ENCODE measurements at places on chromosomes 2 and 18.

GRCh38 chr18:50199921-50200320 is 5.0 kb upstream of the MYO5B start:
- DNase-seq = no peak

GRCh38 chr2:57044931-57045635 is 861.3 kb downstream of the CCDC85A start:
- DNase-seq = no peak

DNA sequence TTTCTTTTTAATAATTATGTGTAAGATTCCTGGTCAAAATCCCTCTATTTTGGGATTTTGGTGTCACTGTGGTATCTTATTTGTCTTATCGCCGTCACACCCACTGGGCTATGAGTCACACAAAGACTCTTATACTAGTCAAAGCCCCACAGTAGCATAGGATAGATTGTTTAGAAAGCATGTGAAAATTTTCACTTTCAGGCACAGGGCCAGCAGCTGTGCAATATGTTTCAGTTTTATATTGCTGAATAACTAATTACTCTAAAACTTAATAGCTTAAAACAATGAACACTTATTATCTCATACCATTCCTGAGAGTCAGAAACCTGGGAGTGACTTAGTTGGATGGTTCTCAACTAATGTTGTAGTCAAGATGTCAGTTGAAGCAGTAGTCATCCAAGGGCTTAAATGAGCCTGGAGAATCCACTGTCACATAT is 24.0 kb downstream of the CFAP210 start:
- DNase-seq = no peak

DNA sequence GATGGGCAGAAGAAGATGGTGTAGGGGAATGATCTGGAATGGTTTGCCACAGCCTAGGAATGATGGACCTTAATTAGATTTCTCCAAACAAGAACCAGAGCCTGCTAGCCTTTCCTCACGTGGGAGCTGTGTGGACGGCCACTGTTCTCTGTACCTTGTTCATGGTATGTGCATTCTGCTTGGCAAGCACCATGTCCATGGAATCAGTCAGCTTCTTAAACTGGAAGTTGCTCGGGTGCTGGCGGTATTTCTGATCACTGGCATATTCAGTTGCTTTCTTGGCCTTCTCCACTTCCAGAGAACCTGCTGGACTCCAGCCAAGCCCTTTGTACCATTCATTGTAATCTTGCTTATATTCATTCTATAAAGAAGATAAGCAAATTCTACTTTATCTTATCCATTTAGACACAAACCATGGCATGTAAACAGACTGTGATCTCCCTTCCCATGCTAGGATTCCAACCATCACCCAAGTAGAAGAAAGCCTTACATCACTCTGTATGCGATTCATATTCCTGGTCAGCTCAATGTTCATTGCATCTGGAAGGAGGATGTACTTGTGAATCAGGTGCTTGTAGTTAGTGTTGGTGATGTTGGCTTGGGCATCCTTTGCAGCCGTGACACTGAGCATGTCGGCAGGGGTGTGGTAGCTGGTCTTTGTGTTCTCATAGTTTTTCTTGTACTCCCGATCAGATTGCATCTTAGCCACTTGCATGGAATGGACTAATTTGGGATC is 78.4 kb downstream of the NEB start:
- DNase-seq = no peak

DNA sequence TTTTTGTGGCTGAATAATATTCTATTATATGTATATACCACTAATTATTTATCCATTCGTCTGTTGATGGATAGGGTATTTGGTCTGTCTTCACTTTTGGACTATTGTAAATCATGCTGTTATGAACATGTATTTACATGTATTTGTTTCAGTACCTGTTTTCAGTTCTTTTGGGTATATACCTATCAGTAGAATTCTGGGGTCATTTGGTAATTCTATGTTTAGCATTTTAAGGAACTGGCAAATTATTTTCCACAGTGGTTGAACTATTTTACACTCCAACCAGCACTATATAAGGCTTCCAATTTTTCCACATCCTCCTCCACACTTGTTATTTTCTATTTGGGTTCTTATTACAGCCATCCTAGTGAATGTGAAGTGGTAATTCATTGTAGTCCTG is 12.4 kb upstream of the TANK start:
- DNase-seq = no peak

DNA sequence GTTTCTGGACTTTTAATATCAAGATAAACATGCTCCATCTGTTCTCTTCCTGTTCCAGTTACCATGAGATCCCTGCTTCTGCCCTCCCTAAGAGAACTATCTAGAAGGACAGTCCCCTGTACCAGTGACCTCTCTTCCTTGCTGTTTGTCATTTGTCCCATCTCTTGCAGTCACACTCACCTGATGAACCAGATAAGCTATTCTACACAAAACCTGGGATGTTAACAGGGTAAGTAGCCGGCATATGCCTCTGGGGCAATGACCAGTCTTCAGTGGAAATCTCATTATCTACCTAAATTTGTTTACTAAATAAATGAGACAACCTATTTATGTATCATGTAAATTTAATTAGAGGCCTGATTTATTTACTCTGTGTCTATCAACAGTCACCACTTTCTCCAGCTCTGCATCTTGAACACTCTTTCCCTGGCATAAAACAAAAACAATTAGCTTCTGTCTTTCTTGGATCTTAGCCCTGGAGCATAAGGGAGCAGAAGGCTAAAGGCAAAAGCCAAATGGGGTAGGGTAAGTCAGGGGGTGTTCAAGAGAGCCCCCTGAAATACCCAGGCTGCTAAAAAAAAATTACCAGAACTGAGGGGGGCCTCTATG is 337.7 kb downstream of the ALK start:
- no peak for DNase-seq

DNA sequence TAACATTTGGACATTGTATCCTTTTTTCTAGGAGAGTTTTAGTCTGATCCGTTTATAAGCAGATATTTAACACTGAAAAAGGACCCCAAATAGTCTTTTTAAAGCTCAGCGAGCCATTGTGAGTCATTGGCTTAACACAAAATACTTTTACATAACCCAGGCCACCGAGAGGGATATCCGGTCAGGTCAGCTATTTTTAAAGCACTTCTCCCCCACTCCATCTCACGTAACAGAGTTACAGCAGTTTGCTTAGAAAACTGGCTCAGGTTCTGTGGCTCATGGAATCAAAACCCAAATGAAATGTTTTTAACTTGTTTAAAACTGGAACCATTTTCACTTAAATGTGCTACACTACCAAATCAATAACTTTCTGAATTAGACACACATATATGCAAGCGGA is 23.9 kb downstream of the COL4A3 start:
- DNase-seq = no peak

DNA sequence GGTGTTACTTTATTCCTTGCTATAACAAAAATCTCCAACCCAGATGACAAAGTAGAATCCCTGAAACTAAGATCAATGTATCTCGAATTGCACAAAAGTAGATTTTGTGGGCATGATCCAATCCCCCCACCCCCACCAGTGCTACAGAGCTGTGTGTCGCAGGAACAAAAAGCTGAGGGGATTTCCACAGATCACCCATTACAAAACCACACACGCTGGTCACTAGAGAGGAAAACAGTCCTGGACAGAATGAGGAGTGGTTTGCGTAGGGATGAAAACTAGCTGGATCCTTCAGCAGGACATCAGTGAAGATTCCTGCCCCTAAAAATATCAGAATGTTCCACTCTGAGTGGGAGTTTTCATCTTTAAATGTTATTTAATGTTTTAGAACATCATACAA is 165.3 kb upstream of the STK17B start:
- DNase-seq = no peak

DNA sequence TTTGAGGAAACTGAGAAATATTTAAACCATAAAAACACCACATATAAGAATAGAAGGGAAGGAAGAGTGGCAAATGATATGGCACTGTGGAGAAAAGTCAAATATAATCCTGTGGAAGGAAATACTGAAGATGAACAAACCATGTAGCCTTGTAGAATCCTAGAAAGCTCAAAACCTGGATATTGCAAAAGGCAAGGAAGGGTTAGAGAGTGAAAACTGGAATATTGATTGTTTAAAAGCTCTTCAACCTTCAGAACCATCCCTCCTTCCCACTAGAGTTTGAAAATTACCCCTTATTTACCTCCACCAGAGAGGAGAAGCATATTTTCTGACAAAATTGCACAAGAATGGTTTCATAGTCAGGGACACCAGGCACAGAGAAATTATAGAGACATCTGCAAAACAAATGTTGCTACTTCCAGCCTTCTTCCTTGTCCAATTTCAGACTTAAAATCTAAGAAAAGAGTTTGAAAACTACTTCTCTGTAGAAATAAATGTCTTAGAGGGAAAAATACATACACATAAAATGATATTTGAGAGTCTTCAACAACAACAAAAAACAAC is 48.0 kb downstream of the ANTXR1 start:
- DNase-seq = no peak

- no peak for DNase-seq
These were observed 438.1 kb upstream of the ST6GAL2 start for GRCh38 chr2:107323946-107324565.

- no peak for DNase-seq
These were observed 265.7 kb upstream of the ZC3H15 start for GRCh38 chr2:186220409-186220808.

GRCh38 chr2:75133621-75134570 is 65.4 kb downstream of the TACR1 start:
- DNase-seq = no peak

GRCh38 chr2:126707191-126707590 is 51.2 kb downstream of the GYPC start:
- DNase-seq = no peak

- no peak for DNase-seq
These were observed 148.1 kb downstream of the EML6 start for GRCh38 chr2:54871457-54872107.

- DNase-seq = no peak
These were observed 80.6 kb downstream of the EML6 start for GRCh38 chr2:54803783-54804751.

- no peak for DNase-seq
These were observed 250.9 kb downstream of the LRRTM4 start for GRCh38 chr2:77271262-77271661.

- DNase-seq = no peak
These were observed 9.8 kb downstream of the SLC4A3 start for GRCh38 chr2:219636941-219637841.

DNA sequence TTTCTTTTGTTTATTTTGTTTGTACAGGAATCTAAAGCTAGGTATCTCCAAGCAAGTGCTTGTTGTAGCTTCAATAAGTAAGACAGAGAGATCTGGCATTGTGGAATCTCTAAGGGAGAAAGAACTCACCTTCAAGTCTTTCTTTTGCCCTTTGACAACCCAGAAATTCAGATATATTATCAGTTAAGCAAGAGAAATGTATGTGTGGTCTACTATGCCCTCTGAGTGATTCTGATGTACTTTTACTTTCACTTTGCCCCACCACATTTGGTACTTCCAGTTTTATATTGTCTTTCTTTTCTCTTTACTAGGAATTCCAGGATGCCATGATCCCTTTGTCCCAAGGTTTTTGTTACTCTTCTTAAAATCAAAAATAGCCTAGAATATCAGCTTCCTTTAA is 259.6 kb upstream of the PIK3C3 start:
- DNase-seq = no peak

DNA sequence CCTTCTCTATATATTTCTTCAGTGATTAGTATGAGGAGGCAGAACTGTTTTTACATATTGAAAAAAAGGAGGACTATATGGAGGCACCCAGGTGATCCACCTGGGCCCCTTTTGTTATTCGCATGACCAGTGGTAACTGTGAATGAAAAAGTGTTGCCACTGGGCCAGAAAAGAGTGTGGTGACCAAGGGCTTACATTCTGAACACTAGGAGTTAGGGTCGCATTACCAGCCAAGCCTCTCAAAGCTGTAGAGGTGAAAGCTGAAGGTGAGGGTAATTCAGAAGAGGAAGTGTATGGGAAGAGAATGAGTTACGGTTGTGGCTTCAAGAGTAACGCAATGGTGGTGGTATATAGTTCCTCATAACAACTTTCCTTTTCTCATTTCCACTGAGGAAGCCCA is 487.6 kb downstream of the TMEM182 start:
- no peak for DNase-seq

GRCh38 chr2:58204195-58204959 is 36.7 kb downstream of the FANCL start:
- DNase-seq = no peak

DNA sequence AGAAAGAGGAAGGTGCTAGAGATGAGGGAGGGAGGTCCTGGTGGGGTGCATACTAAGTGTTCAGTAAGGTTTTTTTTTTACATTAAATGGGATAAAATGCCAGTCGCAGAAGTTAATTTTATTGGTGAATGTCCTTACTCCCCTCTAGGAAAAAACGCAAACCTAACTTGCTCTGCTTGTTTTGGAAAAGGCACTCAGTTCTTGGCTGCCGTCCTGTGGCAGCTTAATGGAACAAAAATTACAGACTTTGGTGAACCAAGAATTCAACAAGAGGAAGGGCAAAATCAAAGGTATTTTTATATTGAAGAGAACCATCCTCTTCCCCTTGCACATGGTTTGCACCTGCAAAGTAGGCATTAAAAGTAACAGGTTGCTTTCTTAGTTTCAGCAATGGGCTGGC is 12.7 kb upstream of the IL18R1 start:
- DNase-seq = no peak

- no peak for DNase-seq
These were observed 103.8 kb downstream of the RAPGEF4 start for GRCh38 chr2:172839446-172839845.

- no peak for DNase-seq
These were observed 136.0 kb downstream of the ANKRD44 start for GRCh38 chr2:197174539-197175094.

GRCh38 chr2:8566155-8566670 is 115.6 kb upstream of the ID2 start:
- no peak for DNase-seq

DNA sequence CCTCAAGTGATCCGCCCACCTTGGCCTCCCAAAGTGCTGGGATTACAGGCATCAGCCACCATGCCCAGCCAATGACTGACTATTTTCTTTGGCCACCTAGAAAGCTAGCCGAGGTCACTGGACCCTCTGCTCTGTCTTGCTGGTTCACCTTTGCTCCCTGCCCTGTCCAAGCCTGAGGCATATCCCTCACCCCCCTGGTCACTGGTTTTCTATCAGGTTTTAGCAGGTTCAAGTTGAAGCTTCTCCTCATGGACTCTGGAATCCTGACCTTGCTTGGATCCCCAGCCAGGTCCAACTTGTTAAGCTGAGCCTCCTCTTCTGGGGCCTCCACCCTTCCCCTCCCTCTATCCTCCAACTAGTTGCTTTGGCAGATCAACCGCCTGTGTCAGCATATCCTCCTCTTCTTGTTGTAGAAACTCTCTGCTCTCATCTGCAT is 33.4 kb downstream of the PAX8 start:
- DNase-seq = no peak
